Foreskin keratinocyte (primary cell): ENCODE measurements at places on chromosomes 4 and X.
A peak's percentile ranks its signal among the peaks of the same experiment; 100 is the strongest.

DNA sequence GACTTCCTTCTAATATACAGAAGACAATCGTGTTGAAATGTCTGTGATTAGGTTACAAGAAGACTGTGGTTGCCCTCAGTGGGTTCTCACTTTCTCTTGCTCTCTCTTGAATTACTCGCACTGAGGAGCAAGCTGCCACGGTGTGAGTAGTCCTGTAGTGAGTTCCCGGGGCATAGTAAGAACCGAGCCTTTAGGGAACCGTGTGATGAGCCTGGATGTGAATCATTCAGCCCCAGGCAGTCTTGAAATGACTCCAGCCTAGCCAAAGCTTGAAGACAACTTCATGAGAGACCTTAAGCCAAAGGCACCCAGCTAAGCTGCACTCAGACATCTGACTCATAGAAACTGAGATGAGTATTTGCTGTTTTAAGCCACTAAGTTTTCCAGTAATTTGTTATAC is 292.7 kb downstream of the SPOCK3 start:
- DNase-seq, result peak; percentile 87

- DNase-seq, result no peak
These were observed 904.2 kb downstream of the STPG2 start for GRCh38 chr4:97238956-97239666.

DNA sequence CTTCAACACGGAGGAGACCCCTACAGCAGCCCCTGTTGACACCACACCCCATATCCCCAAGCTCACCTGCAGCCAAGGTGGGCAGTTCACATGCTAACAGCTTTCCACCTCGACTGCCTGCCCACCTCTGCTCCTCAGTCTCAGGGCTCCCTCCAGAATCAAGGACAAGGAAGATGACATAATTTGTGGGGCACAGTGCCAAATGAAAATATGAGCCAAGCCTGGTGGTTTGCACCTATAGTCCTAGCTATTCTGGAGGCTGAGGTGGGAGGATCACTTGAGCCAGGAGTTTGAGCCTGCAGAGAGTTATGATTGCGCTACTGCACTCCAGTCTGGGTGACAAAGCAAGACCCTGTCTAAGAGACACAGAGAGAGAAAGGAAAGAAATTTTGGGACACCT is 516.3 kb downstream of the BCOR start:
- DNase-seq, result no peak

DNA sequence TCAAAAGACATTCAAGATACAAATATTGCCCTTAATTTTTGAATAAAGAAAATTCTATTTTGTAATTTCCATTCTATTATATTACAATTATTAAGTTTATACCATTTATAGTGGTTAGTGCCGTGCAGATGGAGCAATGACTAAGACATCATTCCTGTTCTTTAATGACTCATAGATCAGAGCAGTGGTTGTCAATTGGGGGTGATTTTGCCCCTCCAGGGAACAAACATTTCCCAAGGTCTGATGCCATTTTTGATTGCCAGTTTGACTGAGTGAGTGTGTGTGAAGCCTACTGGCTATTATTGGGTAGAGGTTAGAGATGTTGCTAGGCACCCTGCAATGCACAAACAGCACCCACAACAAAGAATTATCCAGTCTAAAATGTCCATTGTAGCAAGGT is 97.9 kb upstream of the DDIT4L start:
- DNase-seq, result peak; percentile 90

DNA sequence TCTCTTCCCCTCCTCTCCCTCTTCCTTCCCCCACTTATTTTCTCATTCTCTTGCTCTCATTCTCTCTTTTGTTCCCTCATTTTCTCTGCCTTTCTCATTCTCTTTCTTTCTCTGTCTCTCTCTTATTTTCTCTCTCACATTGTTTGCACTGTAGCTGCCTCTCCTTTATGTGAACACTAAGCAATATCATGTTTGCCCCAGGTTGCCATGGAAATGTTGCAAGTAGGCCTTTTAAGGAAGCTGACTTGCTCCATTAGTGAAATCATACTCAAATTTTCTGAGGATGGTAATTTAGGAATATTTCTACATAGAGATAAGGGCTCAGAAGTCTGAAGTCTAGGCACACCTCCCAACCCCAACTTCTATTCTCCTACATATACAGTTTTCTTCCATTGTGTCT is 130.1 kb downstream of the EDA start:
- DNase-seq, result no peak

GRCh38 chrX:154051201-154051810 is 31.6 kb upstream of the IRAK1 start:
- no peak for DNase-seq

DNA sequence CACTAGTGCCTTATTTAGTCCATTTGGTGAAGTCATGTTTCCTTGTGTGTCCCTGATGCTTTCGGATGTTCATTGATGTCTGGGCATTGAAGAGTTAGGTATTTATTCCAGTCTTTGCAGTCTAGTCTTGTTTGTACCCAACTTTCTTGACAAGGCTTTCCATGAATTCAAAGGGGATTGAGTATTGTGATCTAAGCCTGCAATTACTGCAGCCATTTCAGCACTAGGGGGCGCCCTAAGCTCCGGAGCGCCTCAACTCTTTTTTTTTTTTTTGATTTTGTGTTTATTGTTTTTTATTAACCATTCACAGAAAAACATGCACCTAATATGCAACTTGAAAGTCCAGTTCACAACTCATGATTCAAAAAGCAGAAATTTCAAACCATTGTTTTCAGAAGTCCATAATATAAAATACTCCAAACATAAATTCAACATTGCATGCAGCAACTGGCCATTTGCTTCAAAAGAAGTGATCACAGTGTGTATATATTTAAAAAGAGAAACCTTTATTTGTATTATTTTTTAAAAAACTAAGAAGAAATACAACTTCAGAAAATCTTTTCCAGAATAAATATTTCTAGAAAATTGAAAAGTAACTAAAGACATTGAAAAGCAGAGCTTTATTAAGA is 59.2 kb downstream of the PTPN13 start:
- DNase-seq, result no peak

DNA sequence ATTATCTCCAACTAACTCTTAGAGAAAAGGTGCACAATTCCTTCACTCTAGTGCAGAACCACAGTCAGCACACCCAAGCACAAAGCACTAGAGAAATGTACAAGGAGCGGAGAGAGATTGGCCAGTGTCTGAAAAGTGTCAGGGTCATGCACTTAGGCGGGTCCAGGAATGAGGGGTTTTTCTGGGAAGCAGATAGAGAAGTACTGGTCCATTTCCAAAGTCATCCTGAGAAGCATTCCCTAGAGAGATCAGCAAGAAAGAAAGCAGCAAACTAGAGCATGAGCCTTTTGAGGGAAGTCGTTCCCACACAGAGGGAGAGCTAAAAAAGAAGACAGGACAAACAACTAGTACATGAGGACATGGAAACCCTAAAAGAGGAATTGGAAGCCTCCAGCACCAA is 168.1 kb upstream of the MAP3K15 start:
- DNase-seq, result no peak

DNA sequence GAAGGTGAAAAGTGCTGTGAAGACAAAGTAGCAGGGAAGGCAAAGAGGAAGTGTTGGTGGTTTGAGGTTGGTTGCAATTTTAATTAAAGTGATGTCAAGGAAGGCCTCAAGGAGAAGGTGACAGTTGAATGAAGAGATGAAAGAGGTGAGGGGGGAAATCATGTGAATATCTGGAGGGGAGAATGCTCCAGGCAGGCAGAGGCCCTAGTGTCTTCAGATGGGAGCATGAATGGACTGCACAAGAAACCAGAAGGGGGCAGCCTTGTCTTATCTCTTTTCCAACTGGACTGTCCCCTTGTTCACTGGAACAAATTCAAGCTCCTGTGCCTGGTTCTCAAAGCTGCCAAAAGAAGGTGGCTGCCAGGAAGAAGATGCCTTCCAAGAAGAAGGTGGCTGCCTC is 68.4 kb downstream of the MAOB start:
- no peak for DNase-seq

- peak; percentile 47 for DNase-seq
These were observed 1047.6 kb downstream of the TECRL start for GRCh38 chr4:63361628-63362027.

DNA sequence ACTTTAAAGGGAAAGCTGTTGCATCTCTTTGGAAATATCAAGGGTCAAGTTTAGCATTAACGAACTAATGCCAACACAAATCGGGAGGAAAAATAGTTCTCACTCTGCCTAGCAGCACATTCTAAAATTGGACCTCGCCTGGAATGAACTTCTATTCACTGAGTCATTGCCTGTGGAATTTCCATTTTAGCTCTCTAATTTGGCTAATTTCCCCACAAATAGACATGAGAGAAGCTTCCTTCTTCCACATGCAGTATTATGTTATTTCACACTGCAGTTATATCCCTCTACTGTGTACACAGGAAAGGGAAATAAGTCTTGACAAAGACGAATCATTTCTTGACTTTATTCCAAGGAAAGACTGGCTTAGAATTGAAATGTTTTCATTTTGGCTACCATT is 9.3 kb downstream of the ZXDA start:
- no peak for DNase-seq

DNA sequence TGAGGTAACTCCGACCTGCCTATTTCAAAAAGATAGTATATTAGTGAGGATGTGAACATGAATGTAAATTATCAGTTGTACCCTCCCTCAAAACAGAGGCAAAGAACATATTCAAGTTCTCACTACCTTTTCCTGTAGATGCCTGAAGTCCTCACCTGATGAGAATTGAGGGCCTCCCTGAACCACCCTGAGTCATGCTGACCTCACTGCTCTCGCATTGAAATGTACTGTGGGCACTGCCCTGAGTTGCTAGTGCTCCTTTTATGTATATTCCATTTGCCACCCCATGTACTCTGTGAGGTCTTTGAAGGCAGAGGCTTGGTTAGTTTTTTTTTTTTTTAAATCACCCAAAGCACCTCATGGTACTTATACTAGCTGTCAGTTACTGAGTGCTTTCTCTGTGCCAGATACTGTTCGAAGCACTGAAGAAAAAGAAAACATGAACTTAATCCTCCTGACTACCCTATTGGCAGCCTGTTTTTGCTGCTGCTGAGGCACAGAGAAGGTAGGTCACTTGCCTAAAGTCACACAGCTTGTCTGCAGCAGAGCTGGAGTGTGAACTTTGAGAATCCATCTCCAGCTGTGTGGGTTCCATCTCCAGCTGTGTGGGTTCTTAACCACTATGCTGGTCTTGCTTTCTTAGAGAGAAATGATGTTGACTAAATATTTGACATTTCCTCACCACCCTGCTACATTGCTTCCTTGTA is 253.1 kb upstream of the GPC4 start:
- DNase-seq, result peak; percentile 55

DNA sequence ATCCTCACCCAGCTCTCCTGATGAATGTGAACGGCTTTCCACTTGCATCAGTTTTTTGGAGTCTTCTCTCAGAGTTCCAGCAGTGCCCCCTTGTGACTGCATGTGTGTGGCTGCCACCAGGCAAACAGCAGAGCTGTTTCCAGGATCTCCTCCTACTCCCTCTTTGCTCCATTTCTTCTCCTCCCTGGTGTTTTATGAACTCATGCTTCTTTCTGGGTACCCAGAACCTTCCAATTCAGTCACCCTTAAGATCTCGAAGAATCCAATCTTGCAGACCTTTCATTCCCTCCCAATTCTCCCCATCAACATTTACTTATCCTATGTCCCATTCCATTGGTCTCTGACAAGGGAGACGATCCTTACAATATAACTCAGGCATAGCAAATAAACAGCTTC is 6.8 kb upstream of the TCEANC start:
- peak; percentile 31 for DNase-seq

DNA sequence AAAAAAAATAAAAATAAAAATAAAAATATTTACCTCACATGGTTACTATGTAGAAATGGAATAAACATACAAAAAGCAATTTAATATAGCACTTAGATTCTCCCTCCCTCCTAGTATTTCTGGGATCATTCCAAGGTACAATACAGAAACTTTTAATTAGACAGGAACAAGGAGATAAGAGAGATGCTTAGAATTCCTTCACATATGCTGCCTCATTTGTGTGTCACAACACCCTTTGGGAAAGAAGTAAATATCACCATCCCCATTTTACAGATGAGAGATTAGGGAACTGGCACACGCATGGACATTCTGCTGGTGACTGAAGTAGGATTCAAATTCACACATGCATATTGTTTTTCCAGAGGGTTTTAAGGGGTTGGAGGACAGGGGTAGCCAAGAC is 164.2 kb downstream of the APBB2 start:
- DNase-seq, result no peak

DNA sequence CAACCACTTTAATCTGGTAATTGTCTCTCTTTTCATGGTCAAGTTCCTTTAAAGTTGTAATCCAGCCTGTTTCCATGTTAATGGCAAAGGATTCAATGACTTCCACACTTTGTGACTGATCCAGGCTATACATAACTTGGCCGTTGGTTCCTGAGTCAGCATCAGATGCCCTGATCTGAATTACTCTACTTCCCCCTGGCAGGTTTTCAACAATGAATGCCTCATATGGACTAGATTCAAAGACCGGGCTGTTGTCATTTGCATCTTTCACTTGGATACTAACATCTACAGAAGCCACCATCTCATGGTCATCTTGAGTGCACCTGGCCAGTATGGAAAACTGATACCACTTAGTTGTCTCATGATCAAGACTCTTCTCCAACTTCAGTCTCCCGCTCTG is 62.6 kb upstream of the MTNR1A start:
- DNase-seq, result no peak

GRCh38 chr4:89136525-89136924 is 25.2 kb downstream of the TIGD2 start:
- DNase-seq, result peak; percentile 74

DNA sequence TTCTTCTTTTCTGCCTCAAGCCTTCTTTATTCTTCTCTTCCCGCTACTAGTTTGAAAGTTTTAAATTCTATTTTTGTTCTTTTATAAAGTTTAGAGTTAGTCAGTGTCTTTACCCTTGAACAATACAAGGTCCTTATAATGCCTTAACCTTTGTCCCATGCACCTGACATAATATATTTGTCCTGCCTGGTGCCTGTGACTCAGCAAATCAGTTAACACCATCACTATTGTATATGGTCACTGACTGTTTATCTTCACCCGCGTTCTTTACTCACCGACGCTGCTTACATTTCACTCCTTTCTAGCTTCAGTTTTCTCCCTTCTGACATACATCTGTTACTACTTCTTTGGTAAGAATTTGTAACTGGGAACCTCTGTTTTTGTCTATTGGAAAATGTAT is 5.7 kb downstream of the SMIM20 start:
- DNase-seq, result no peak

DNA sequence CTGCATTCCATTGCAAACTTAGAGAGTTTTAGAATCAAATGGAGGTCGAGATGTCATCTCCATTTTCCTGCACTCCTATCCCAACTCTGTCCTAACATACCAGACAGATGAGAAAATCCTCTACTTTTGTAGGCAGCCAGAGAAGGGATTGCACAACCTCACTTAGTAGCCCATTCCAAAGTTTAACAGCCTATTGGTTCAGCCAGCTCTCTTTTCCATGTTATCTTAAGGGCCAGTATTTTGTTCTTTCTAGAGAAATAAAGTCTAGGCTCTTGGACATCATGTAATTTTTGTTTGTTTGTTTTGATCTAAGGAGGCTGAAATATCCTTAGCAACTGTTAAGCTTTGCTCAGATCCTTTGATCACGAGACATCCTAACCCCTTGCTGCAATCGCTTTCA is 173.0 kb downstream of the COX18 start:
- peak; percentile 21 for DNase-seq
